ENCODE measurements at places on chromosomes 1 and 21.

- no peak for DNase-seq
Measured at GRCh38 chr21:35812679-35813078, 247.6 kb downstream of the SETD4 start.

DNA sequence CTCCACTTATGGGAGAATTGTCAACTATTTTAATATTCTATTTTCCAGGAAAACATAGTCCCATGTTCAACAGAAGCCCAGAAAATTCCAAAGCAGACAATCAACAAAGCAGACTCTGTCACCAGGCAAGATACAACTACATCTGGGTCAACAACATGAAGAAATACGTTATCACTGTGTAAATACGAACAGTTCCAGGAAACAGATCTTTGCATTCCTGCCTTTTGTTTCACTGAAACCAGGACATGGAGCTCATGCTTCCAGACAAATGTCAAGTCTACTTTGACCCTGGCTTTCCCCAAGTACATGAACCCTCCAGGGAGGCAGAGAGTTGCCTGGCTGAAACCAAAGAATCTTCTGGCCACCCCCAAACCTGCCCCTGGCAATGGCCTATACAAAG is 106.7 kb downstream of the SETD4 start:
- no peak for DNase-seq

GRCh38 chr1:172647110-172647564 is 11.8 kb upstream of the FASLG start:
- DNase-seq, result no peak

DNA sequence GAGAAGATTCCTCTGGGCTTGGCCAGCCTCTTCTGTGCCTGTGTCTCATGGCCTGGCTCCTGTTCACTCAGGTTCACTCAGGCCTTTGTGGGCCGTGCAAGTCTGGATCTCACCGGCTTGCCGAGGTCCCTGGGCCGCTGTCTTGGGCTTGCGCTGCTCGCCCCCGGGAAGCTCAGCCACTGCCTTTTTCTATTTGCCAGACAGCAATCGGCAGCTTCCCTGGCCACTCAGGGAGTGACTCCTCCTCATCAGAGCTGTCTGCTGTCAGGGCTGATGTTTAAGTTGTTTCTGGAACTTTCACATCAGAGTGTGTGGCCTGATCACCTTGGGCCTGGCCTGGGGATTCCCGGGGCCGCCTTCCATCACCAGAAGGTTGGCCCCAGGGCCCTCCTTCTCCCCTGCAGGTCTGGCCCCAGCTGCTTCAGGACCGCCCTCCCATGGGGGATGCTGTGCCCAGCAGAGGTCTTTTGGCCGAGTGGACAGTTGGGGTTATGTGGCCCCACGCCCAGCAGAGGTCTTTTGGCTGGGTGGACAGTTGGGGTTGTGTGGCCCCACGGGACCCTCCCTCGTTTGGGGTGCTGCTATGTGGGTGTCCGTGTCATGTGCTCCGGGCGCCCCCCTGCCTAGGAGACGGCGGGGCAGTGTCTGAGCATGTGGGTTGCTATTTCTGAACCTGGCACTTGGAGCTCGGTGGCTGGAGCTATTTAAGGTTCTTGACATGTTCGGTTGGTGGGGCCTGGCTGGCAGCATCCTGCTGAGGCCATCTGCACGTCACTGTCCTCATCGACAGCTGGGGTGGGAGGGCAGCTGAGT is 12.5 kb downstream of the SLX9 start:
- DNase-seq, result no peak

DNA sequence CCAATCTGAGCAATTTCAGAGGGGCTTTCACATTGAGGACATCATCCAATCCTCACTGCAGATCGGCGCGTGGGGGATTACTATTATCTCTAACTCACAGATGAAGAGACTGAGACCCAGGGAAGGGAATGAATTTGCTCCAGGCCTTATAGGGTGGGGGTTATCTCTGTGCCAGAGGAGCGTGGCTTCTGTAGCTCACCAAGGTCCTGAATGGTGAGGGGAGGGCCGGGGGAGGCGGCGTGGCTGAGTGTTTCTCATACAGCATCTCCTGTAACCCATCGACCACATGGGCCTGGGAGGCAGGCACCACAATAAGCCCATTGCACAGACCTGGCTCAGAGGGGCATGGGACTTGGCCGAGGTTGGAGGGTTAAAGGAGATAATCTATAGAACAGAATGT is 143.0 kb upstream of the KLHDC7A start:
- no peak for DNase-seq

DNA sequence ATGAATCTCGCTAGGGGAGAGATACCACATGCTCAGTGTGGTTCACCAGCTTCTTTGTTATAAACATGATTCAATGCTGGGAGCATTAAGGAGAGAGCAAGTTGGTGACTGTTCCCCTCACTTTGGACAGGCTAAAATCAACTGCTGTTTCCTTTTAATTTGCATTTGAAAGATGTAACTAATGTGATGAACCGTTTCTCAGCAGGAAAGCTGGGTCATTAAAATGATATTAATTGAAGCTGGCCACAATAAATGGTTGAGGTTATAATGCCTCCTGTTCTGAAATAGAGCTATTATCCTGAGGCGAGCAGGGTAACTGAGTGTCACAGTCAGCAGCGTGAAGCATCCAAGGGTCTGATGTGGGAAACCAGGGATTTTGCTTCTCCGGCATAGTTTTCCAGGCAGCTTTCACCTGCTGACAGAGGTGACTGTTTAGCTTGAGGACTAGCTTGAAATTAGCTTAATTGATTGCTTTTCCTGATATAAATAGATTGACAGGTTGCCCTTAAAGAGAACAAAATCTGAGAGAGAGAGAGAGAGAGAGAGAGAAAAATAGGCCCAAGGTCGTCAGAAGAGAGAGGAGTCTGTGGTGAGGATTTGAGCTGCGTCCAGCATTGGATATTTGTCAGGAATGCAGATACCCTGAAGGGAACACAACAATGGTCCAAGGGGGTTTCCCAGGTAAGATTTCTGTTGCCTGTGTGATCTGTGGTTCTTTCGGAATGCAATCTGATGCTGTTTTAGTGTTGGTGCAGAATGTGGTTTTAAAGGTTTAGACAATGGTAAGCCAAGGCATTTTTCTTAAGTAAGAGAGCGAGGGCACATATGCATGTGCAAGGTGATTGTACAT is 209.7 kb downstream of the PATJ start:
- DNase-seq, result no peak

- DNase-seq, result no peak
Measured at GRCh38 chr1:203040513-203041275, 14.4 kb downstream of the PPFIA4 start.

DNA sequence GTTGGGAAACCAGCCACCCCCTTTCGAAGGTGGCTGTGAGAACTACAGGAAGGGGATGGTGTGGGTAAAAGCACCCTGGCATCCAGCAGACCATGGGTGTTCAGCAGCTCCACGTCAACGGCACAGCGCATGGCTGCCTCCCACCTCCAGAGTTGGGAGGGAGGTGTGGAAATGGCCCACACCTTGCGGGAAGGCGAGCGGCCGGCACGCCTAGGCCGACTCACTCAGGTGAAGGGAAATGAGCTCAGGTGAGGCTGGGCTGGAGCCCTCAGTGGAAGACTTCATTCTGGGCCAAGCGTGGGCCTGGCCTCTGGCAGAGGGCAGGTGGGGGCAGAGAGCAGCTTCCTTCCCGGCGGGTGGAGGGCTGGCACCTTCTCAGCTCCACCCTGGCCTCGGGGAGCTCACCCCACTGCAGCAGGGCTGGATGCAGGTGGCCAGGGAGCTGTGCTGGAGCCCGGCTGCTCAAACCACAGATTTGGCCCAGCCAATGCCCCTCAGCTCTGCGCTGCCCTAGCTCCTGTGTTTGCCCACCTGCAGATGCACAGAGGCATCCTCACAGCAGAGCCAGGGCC is 24.8 kb upstream of the ALDH4A1 start:
- no peak for DNase-seq

GRCh38 chr1:243638186-243638585 is 211.9 kb downstream of the AKT3 start:
- no peak for DNase-seq

DNA sequence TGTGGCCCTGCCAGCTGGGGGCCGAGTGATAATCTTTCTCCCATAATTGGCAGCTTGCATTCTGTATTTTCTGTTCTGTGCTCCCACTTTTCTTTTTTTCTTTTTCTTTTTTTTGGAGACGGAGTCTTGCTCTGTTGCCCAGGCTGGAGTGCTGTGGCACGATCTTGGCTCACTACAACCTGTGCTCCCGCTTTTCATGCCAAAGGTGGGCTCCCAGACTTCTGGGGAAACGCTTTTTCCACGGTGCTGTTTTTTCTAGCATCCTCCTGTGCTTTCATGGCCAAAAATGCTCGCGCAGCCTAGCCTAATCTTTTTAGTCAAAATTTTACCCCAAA is 585 bp upstream of the AHCTF1 start:
- no peak for DNase-seq

DNA sequence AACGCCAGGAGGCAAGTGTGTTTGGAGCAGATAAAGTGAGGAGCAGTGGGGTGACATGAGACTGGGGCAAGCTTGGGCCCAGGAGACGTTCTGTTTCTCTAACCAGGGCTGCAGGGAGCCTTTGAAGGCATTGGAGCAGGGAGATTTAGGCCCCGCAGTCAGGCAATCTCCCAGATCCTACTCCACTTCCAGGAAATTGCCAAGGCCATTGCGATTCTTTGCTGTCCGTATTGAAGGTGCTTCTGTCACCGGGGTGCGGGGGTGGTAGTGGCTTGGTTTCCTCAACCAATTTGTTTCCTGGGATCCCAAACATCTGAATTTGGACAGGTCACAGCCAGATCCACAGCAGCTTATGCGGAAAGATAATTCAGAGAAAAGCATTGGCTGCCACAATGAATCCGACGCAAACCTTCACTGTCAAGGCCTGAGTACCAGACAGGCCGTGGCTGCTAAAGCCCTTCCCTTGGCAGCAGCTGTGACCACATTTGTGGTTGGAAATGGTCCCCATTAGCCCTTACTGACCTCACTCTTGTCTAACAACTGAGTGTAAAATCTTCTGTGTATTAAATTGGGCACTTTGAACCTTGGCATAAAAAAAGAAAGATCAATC is 385.6 kb downstream of the PTPRU start:
- DNase-seq, result no peak

DNA sequence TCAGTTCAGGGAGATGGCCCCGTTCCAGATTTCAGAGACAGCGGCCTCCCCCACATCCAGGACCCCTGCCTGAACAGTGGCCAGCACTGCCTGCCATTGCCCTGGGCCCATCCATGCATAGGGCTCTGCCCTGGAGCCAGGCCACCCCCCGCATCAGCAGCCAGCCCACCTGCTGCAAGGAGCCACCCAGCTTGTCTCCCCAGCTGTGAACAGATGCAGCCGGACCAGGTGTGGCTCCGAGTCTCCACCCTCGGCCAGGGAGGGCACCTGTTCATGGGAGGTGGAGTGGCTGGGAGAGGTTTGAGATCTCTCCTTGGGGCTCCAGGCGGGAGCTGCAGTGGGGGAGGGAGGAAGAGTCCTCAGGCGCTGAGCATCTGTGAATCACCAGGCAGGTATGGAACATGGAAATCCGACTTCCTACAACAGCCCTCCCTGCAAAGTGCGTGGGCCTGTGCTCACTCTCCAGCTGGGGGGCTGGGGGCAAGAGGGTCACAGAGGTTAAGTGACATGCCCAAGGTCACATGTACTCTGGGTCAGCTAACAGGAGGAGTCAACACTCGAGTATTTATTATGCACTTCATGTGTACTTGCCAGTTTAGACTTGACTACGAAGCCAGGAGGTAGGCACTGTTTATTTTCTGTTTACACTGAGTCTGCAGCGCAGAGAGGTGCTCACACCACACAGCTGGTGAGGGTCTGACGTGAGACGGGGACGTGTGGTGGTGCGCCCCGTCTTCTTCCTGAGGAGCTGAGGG is 4.8 kb upstream of the HES5 start:
- DNase-seq, result no peak

GRCh38 chr21:16154951-16155635 is 425.3 kb downstream of the USP25 start:
- no peak for DNase-seq

- no peak for DNase-seq
Measured at GRCh38 chr1:67285780-67286488, 21.7 kb upstream of the IL12RB2 start.

DNA sequence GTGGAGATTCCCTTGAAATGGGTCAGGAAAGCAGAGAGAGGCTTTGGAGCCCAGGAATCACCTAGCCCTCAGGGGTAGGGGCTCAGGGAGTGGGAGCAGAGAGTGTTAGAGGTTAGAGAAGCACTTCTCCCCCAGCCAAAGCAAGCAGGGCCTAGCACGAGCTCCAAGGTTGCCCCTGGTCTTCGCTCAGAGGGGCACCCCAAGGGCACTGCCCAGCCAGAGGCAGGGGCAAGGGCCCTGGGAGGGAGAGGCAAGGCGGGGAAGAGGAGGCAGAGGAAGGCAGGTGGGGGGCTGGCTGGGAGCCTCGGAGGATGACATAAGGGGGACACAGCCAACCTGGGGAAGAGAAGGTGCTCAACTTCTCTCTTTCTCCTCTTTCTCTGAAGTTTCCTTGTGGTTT is 71.9 kb downstream of the CASZ1 start:
- DNase-seq, result no peak

DNA sequence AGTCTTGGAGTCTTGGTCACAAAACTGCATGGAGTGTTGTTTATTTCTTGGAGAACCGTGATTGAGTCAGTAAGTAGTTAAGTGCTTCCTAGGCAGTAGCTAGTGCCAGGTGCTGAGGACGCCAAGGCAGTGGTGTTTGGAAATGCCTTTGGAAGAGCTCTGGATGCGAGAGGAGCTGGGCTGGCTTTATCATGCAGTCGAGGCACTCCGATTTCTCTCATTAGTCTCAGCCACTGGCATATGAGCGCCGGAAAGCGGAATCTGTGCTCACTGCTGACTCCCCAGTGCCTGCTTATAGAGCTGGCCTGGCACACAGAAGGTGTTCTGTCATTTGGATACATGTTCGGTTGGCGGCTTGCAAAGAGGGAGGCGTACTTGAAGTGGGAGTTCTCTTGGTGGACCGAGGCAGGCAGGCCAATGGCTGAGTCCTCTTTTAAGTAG is 3.6 kb downstream of the TENT5C start:
- no peak for DNase-seq

DNA sequence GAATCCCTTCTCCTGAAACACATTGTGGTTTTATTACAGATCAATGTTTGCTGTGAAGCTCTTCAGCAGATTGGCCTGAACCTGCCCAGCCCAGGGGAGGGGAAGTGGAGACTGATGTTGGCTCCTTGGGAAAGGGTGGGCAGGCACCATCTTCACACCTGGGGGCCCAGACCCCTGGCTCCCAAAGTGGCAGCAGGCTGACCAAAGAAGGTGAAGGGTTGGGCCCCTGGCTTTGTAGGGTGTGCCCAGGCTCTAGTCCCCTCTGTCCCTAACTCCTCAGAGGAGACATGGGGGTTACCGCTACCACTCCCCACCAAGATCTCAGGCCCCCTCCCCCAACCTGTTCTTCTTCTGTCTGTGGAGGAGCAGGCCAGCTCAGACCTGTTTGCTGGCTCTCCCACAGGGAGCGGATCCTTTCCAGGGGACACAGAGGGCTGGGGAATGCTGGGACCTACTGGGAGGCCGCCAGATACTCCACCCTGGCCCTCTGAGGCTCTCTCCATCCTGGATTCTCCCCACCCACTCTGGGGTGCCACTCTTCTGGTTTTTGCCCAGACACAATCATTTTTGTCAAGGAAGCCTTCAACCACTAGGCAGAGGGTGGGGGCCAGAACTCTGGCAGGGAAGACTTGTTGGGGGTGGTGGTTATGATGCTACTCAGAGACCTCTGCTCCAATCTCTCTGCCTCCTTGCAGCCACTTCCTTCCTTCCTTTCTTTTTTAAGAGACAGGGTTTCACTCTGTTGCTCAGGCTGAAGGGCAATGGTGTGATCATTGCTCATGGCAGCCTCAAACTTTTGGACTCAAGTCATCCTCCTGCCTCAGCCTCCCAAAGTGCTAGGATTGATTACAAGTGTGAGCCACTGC is 5.0 kb upstream of the EFNA3 start:
- no peak for DNase-seq

All from AG04450 (cell line).